Cortex of kidney (tissue), 1 donor: ENCODE measurements at places on chromosomes 2 and 18.

- no peak for DNase-seq
These were observed 54.0 kb upstream of the NOSTRIN start for GRCh38 chr2:168748461-168748860.

- no peak for DNase-seq
These were observed 63.9 kb downstream of the ALPK2 start for GRCh38 chr18:58565021-58565420.

DNA sequence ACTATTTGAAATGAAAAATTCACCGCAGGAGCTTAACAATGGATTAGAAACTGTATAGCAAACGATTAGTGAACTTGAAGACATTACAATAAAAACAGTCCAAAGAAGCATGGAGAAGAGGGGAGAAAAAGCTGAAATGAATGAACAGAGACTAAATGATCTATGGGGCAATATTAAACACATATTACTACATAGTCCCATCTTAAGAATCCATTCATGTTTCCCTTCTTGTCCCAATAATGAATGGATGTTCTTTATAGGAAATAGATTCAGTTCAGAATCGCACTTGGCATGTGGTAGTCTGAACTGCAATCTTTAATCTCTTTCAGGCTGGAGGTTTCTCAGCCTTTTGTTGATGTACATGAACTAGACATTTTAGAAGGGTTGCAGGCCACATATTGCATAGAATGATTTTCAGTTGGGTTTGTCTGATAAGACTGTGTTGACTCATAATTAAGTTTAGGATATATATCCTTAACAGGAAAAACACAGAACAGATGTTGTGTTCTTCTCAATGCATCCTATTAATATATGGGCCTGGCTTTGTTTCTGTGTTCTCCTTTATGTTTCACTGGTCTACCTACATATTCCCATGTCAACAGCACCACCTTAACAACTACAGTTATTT is 27.9 kb downstream of the CCDC88A start:
- no peak for DNase-seq

DNA sequence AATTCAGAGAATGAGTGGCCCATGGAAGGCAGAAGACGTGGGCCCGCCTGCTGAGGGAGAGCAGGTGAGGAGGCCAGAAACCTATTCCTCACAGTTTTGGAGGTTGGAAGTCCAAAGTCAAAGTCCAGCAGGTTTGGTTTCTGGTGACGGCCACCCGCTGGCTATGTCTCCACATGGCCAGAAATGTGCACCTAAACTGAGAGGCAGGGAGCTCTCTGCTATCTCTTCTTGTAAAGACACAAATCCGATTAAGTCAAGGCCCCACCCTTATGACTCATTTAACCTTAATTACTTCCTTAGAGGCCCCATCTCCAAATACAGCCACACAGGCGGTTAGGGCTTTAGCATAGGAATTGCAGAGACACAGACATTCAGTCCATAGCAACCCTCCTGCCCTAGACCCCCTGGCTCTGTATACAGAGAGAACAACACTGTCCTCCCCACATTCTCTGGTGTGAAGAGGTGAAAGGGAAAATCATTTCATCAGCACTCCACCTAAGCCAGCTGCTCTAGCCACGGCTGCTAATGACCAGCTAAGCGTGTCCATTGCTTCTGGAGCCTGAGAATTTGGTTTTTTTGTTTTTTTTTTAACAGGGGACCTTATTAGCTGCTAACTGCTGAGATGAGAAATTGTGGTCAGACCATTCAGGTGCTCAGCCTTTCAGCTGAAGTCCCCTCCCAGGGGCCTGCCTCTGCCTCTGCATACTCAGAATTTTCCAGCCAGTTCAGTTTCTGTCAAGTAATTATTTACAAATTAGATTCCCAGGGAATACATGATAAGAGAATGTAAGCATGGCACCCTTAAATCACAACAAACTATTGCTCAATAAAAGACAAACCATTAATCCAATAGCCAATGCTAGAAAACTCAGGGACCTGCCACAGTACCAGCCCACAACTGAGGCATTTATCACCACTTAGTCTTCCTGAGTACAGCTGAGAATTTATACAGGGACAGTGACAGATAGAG is 368.7 kb upstream of the ID2 start:
- DNase-seq = no peak

DNA sequence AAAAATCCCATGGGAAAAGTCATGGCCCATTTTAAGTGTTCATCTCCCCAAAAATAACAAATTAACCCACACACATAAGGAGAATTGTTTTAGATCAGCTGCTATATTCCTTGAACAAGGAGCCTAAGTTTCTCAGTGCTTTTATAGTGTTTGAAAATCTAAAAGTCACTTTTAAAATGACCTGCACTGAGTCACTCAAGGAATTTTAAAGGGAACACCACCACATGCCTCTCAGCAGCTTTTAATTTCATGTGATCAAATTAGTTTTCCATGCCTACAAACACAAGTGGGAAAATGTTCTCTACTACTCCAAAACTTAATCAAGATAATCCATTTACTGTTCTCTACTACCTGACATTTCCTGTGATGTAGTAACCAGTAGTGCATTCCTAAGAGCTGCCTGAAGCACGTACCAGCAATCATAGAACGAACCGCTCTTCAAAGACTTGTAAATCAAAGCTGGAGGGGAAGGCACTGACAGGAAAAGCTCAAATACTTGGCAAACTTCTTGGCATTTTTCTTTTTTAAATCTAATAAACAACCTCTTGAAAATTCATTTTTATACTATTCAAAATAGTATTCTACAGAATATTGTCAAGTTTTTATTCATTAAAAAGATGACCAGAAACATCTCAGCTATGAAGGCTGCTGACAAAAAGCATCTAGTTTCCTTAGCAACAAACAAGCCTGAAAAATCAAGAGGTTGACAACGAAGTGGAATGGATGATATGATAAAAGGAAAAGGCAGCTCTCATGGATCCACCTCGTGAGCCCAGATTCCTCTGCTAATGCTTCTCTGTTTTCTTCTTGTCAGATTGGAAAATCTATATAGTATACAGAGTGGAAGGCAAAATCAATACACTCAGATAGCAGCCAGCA is 37.2 kb downstream of the LRPPRC start:
- no peak for DNase-seq

DNA sequence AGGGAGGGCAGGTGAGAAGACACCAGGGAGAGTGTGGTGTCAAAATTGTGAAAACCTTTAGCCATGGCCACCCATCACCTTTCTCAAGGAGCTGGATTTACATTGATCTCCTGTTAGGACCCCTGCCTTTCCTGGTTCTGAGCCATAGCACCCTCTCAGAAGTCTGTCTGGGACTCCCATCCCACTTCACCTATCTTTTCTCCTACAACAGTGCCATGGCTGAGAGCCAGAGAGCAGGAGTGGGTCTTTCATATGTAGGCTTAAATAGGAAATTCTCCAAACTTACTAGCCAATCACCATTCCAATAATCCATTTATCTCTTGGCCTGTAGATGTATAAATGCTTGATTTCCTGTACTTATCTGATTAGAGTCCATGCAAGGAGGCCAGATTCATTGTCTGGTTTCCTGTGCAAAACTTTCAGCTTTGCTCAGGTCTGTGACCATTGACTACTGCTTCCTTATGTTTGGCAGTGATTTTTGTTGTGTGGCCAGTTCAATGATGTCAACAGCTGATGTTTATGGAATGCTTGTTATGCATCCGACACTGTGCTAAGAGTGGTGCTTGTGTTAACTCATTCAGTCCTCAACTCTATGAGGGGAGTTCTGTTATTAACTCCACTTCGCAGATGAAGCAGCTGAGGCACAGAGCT is 57.6 kb upstream of the IGFBP5 start:
- DNase-seq = no peak

- no peak for DNase-seq
These were observed 74.3 kb downstream of the GREB1L start for GRCh38 chr18:21316296-21316695.

DNA sequence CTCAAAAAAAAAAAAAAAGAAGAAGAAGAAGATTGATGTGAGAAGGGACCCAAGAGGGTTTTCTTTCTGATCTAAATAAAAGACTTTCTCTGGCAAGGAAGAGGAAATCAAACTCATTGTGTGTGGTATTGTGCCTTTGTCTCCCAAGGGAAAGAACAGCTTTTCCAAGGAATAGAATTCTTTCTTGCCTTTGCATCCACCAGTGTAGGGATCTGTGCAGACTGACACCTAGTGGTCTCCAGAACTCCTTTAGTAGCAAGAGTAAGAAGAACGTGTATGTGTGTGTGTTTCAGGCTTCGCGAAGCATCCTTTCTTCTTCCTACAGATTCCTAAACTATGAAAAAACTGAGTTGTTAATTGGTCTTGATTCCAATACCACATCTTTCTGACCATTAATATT is 33.5 kb upstream of the CRIM1 start:
- no peak for DNase-seq

DNA sequence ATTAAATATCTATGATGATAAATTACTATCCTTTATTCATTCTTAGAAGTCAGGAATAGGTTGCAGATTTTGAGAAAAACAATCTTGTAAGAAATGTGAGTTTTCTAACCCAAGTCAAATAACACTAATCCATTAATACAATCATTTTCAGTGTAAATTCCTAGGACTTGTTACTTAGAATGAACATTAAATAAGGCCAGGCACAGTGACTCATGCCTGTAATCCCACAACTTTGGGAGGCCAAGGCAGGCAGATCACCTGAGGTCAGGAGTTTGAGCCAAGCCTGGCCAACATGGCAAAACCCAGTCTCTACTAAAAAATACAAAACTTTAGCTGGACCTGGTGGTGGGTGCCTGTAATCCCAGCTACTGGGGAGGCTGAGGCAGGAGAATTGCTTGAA is 45.8 kb upstream of the CDKL4 start:
- no peak for DNase-seq

- no peak for DNase-seq
These were observed 79.2 kb downstream of the NCOA1 start for GRCh38 chr2:24570225-24570624.

GRCh38 chr18:3456686-3457069 is 6.7 kb downstream of the TGIF1 start:
- DNase-seq = no peak

- no peak for DNase-seq
These were observed 163.3 kb upstream of the SIX3 start for GRCh38 chr2:44778221-44778654.

GRCh38 chr2:45818591-45818990 is 167.1 kb downstream of the PRKCE start:
- DNase-seq = no peak
